ENCODE measurements at places on chromosomes 5 and 9.

DNA sequence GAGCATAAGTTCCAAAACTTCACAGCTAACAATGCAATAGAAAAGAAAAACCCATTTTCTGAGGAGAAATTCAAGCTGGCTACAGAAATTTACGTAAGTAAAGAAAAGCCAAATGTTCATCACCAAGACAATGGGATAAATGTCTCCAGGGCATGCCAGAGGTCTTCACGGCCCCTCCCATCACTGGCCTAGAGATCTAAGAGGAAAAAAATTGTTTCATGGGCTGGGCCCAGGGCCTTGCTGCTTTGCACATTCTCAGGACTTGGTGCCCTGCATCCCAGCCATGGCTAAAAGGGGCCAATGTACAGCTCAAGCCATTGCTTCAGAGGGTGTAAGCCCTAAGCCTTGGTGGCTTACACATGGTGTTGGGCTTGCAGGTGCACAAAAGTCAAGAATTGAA is 443.6 kb downstream of the ELAVL2 start:
- DNase-seq, result no peak

DNA sequence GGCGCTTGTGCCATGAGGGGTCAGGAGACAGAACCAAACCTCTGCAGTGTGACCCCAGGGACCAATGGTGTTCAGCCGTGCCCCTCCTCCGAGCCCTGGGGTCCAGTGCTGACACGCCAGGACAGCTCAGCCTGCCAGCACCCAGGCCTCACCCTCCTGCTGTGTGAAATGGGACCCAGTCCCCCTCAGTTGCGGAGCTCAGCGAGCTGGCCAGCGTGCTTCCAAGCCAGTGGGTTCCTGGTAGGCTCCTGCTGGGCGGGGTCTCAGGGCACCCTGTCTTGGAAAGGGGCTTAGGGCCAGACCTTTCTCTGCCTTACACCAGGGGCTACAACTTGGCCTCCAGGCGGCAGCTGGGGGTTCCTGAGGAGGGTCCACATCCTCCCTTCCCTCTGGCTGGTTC is 4.4 kb downstream of the RNF44 start:
- DNase-seq, result no peak

DNA sequence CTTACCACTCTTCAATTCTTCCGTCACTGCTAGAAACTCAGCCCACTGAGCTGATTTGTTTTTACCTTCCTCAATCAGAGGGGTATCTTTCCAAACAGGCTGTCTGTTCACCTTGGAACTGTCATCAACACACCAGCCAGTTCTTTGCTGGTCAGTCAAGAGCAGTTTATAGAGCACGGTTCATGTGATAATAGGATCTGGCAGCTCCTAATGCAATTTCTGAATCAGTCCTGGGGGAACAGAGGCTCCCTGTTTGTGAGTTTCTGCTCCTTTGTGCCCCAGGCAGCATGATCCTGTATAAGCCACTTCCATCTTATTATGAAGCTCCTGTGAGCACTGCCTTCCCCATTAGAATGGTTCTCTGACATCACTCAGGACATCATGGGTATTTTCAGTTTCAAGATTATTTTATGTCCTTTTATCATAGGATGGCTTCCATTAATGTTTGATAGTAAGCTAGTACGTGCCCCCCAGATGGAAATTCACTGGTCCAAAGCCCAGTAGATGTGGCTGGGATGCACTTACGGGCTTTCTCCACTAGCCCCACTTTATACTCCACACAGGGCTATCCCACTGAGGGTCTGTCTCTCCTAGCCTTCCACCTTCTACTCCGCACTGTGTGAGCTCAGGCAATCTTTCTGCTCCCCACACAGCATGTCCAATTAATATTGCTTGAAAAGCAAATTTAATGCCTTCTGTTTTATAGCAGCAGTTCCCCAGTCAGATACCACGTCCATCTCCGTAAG is 85.5 kb upstream of the SPIN1 start:
- no peak for DNase-seq

DNA sequence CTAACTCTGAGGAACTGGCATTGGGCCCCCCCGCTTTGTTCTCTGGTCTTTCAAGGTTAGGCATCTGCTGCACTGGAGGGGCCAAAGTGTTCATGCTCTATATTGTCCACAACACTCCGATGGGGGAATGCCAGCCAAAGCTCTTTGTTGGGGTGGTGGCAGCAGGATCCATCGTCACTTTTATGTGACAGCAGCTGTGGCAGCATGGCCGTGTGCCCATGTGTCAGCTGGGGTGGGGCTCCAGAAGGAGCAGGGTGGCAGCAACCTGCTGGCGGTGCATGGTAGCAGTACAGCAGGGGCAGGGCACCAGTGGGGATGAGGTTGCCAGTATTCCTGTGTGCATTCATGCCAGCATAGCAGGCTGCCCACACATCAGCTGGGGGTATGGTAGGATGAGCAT is 28.2 kb downstream of the ITGA2 start:
- peak; percentile 40 for DNase-seq

DNA sequence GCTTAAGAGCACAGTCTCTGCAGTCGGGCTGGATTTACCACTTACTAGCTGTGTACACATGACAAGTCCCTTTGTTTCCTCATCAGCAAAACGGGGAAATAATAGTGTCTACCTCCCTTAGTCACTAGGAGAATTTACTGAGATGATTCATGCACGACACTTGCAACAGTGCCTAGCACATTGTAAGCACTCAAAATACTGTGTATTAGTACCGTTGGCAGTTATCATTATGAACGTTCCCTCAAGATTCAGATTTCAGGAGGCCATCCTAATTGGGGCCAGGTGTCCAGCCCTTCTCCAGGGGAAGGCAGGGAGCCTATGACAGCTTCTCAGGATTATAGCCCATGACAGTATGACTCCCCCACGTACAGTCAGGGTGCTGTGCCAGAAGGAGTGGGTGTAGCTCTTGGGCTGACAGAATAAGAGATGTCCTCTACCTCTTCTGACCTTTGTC is 164.3 kb downstream of the DOCK2 start:
- DNase-seq, result no peak

DNA sequence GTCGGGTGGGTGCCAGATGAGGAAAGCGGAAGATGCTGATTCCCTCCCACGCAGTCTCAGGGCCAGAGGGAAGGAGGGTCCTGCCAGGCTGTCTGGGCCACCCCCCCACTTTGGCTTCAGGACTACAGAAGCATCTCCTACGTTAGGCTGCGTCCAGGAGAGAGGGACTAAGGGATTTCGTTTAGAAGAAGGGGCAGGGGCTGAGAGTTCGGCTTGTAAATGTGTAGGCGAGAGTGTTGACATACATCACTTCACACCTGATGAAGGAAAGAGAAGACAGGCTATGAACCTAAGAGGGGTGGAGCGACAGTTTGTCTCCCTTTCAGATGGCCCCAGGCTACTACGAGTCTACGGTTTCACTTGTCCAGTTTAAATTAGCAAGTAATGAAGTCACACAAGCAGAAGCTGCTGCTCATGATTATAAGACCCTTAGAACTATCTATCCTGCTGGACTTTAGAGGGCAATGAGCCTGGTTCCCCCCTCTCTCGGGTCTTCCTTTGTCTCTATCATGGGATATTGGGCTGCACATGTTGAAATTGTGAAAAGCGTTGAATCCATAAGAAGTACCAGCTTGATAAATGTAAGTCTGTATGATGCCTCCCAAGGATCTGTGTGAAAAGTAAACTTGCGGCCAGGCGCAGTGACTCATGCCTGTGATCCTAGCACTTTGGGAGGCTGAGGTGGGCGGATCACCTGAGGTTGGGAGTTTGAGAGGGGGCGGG is 193.0 kb downstream of the AOPEP start:
- no peak for DNase-seq

DNA sequence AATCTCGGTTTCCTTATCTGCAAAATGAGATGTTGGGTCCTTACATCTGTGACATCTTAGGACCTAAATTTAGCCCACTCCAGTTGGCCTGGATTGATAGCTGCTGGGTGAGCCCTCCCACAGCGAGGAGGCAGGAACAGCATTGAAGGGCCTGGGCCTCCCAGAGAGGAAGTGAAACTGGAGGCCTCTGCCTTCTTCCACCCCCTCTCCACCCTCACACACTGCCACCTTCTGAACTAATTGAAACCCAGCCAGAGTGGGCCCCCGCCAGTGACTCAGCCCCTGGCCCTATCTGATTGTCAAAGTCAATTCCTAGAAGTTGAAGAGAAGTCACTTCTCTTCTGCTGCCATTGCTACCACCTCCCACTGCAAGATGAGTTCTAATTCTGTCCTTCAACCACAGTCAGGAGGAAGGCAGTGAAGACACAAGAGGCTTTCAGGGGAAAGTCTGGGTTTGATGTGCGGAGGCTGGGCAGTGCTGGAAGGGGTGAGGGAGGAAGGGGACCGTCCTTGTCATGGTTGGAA is 55.2 kb upstream of the NEK6 start:
- DNase-seq, result no peak

DNA sequence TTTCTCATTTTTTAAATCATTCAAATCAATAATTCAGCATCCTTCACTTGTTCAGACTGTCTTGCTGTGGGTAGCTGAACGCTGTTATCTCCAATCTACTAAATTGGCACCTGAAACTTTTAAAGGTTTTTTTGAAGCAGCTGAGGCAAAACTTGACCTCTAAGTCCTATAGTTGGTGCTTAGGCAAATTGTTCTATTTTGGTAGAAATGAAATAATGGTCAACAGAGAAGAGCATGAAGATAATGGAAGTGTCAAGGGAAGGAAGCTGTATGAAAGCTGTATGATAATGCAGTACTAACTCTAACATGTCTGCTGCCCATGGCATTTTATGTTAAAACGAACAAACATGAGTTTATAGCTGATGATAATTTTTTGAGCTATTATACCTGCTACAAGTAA is 138.0 kb downstream of the GDNF start:
- no peak for DNase-seq

GRCh38 chr9:91253488-91253887 is 108.2 kb downstream of the AUH start:
- no peak for DNase-seq

GRCh38 chr5:94024101-94024500 is 282.7 kb upstream of the POU5F2 start:
- DNase-seq, result no peak
